ENCODE measurements at places on chromosomes 7 and 10.
A peak's percentile ranks its signal among the peaks of the same experiment; 100 is the strongest.

- no peak for DNase-seq
Measured at GRCh38 chr7:144459635-144460034, 56.1 kb upstream of the NOBOX start.

DNA sequence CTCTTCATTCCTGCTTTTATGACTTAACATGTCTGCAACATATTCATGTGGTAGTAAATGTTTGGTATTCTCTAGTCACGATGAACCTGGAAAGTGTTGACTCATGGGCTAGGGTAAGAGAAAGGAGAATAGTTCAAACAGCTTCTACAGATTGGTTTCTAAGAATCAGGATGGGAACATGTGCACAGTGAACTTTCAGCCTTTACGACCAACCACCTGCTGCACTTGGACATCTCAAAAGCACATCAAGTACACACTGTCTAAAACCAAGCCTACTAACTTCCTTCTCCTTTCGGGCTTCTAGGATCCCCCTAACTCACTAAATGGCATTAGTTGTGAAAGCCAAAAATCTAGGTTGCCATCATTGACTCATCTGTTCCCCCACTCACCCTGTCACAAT lies 85.5 kb downstream of the CUL2 start:
- DNase-seq, result no peak

DNA sequence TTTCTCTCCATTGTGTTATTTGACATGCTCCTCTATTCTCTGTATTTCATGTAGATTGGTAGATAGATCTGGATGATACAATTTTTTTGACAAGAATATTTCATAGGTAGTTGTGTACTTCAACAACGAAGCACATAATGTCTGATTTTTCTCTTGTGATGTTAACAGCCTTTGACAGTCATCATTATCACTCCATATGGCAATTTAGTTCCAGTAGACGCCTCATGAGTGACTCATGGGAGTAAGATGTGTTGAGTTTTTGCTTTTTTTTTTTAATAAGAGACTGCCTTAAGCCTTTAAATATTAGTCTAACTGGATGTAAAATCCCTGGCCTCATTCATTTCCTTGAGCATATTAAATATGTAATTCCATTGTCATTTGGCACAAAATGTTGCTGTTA lies 123.5 kb upstream of the ZNF32 start:
- DNase-seq, result no peak

DNA sequence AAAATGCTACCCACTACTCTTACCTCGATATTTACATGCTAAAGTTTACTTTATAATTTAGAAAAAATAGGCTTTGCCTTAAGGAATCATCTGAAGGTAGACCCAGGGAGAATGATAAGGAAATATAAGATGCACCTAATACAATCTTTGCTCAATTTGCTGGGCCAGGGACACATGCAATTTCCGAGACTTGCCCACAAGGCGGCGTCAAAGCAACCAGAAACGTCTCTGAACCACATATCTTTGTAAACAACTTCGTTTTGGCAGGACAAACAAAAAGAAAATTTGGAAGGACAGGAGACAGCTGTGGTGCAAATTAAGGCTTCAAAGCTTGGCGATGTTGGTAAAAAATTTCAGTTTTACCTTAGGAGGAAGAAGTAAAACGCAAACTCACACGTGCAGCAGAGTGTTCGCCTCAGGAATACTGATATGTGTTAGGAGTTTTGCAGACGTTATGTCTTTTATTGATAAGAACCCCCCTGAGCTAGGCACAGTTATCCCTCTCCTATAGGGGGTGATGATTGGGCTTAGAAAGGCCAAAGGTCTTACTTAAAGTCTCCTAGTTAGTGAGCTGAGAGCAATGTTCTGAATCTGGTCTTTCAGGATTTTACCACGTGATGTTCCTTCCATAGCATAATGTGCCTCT lies 134.3 kb downstream of the PRKCQ start:
- peak; percentile 47 for DNase-seq

GRCh38 chr7:2384354-2385243 lies 18.8 kb upstream of the CHST12 start:
- DNase-seq, result no peak

DNA sequence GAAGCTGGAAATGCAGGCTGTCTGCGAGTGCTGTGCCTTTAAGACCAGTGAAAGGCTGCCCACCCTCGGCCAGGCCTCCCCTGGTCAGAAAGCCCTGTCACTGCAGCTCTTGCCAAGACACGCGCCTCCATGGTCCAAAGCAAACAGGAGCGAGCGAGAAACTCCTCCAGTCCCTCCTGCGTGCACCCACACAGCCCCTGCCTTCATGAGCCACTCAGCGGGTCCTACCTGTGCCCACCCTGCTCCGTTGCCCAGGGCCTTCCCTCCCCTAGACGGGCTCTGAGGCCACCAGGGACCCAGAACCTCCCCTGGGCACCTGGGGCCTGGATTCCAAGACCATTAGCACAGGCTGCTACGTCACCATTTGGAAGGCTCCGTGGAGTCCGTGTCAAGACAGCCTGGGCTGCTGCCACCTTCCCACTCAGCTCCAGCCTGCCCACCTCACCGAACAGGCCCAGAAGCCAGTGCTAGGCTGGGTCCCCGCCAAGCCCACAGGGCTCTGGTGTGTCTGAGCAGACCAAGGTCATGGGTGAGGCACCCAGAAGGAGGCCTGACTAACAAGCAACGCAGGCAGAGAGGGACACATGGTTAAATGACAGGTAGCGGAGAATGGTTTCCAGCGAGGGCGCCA lies 144.5 kb downstream of the NEURL1 start:
- DNase-seq, result no peak

GRCh38 chr7:30510124-30511075 lies 5.8 kb upstream of the GGCT start:
- DNase-seq, result no peak
